ENCODE measurements at places on chromosomes 7 and 10.

DNA sequence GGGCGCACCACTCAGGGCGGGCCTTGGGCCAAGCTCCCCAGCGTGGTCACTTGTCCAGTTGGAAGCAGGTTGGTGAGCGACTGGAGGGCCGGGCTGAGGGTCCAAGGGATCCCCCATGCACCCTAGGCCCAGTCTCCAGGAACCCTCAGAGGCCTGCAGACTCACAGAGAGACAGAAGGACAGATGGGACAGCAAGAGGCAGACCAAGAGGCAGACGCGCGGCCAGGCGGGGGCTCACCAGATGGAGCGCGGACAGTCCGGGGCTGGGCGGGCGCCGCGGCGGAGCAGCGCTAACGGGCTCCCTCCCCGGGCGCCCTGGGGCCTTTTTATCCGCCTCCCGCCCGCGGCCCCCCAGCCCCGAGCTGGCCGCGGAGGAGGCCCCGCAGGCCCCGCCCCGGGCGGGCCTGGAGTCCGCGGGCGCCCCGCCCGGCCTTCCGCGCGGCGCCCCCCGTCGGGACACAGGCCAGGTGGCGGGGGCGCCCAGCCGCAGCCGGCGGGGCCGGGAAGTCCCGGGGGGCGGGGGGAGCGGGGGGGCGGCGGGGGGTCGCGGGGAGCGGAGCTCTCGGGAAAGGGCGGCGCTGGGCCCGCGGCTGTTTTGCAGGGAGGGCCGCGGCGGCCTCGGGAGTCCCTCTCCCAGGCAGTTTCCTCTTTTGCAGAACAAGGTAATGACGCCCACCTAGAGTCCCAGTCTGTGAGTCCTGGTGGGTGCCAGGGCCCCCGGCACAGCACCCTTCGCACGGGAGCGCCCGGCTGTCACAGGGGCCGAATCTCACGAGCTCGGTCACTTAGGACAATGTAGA, at the start of gene LOXL4:
Gene LOXL4, minus strand, starts transcription at position 301 of the 800 bp plus-strand sequence. CDS start 5,175 bp downstream, outside the sequence.
- no peak for DNase-seq

DNA sequence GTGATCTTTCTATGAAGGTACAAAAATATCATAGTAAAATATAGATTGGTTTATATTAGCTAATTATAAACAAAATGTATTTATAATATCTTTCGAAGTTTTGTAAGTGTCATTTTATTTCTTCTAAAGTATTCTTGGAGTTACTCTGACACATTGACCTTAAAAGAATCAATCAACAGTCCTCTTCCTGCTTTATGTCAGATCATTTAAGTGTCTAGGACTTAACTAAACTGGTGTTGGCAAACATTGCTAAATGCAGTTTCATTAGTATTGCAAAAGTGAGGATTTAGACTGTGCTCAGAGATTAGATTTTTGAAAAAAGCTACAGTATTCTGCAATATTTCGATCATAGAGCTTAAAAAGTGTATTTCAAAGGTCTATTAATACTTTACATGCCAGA, 10.3 kb downstream of the GLCCI1 start:
- DNase-seq: no peak

DNA sequence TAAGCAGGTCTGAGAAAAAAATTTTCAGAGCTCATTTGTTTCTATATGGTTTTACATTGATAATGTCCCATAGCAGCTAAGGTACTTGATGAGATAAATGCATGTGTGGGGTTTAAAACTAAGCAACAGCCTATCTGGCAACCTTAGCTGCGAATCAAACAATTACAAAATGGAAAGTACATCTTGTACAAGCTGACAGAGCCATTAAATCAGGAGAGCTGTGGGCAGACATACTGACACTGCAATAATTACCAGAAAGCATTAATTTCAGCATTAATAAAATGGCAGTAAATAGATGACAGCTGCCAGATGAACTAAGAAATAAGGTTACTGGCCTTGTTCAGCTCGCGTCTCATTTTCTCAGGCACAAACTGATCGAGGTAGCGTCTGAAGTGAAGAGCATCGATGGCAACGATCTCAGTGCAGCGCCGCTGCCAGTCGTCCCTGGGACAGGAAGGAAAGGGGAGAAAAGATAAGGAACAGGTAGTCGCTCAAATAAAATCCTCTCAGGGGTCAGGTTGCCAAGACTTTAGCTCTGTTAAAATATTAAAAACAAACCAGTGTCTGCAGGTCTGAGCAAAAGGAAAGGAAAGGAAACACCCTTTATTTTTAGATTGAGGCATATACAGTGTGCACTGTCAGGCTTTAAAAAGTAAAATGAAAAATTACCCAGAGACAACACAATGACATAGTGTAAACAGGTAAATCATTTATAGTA, 79.7 kb upstream of the OGDHL start:
- no peak for DNase-seq

DNA sequence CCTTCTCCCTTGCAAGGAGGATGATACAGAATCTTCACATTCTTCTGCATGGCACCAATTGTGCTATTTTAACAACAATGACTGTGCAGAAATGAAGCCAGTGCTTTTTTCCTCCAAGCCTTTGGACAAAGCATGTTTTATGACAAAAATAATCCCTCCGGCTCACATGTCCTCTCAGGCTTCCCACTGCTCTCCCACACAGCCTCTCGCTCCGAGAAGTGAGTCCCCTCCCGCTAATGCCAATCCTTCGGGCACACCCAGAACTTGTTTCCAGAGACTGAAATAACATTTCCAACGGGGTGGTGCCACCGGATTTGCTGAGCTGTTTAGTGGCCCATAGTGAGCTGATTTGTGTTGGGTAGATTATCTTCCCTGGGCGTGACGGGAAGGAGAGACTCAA, 35.8 kb downstream of the RBM17 start:
- DNase-seq: no peak

DNA sequence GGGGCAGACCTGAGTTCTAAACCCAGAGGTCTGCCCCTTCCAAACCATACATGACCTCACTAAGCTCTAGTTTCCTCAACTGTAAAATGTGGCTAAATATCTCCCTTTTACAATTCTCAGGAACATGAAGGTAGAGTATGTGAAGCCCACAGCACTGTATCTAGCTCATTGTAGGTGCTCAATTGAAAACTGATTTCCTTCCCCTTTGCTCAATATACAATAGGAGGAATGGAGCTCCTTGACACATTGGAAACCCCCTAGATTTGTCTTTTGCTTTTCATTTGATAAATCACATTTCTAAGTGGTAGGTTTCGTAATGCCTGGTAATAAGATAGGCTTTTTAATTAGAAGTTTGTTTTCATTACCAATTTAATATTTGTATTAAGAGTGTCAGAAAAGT, 153.3 kb downstream of the ARID5B start:
- no peak for DNase-seq

DNA sequence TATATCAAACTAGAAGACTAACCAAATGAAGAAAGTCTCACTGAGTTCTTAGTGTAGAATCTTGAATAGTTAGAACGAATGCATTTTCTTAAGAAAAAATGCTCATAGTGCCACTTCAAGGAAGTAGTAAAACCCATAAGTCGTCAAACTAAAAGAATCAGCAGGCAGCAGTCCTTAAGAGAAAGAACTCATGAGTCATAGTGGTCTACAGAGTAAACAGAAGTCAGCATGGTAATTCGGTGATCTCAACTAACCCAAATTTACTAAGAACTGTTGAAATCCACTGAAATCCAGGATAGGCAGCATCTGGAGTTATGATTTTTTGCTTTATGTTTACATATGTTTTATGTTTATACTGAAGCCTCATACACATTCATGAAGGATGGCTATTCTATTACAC, 256.2 kb downstream of the LHFPL3 start:
- DNase-seq: no peak

- no peak for DNase-seq
Observed at GRCh38 chr10:124293616-124294449, 124.9 kb downstream of the OAT start.

- no peak for DNase-seq
Observed at GRCh38 chr7:99096124-99096887, 47.6 kb downstream of the SMURF1 start.

- no peak for DNase-seq
Observed at GRCh38 chr7:127844707-127845331, 186.4 kb downstream of the LRRC4 start.

DNA sequence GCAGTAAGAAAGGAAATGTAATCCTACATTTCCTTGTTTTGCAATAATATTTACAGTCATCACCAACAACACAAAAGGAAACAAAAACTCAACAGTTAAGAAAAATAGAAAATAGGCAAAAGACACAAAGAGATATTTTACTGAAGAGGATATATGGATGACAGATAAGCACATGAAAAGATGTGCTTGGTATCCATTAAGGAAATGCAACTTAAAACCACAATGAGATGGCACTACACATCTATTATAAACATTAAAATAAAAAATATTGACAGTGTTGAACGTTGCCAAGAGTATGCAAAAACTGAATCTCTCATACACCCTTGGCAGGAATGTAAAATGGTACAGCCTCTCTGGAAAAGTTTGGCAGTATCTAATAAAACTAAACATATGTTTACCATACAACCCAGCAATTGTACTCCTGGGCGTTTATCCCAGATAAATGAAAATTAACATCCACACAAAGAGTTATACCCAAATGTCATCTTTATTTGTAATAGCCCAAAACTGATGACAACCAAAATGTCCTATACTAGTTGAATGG, 5.4 kb downstream of the CEP41 start:
- DNase-seq: no peak

DNA sequence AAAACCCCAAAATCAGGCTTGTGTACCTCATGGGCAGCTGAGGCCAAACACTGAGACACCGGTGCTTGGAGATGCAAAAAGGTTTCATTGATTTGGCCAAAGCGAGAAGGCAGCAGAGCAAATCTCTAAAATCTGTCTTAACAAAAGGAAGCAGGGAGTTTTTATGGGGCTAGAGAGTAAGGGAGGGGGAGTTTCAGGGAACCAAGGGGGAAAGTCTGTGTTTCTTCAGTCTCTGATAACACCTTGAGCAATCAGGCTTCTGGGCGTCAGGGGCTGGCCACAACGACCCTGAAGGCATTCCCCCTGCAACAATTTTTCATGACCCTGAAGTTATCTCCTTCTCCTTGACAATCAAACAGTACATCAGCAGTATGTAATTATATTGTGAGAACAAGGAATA, 2.7 kb upstream of the ZNF786 start:
- no peak for DNase-seq

GRCh38 chr10:21300551-21300950, 224.9 kb downstream of the SKIDA1 start:
- DNase-seq: no peak

GRCh38 chr7:7688956-7689355, 29.5 kb downstream of the RPA3 start:
- DNase-seq: no peak

- DNase-seq: no peak
Observed at GRCh38 chr7:128890306-128891109, 20.0 kb downstream of the KCP start.

Measured in activated CD4-positive, alpha-beta T cell treated with anti-CD3 and anti-CD28 coated beads for 1 hour (primary cell).